Fibroblast of villous mesenchyme (primary cell): ENCODE measurements at places on chromosomes 12 and 14.

- DNase-seq: peak; percentile 50
These were observed 10.2 kb downstream of the DDX47 start for GRCh38 chr12:12823300-12823699.

DNA sequence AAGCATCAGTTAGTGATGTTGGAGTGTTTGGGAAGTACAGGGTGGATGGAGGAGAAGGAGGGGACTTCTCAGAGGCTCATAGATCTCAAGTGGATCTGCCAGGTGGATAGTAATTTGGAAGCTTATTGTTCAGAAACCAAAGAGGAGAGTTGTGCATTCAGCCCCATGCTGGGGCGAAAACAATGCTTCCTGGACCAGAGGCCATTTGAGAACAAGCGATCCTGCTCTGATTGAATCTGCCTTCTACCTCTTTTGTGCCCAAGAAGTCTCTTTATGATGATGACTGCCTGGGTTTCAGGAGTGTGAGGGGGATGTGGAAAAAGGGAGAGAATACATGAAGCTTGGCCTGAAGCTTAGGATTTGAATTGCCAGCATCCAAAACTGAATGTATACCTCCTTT is 110.8 kb upstream of the SRRM4 start:
- no peak for DNase-seq

DNA sequence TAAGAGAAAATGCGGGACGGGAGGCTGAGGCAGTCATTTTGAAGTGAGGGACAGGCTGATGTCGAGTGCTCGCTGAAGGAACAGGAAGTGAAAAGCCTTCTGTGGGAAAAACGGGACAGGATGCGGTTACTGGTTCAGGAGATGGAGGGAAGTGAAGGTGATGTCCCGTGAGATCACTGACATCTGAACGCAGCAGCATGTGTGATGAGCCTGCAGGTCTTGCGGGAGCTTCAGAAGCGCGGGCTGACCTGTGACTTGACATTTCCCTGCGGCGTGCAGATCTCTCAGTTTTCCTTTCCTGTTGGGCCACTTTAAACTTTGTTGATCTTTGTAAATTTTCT is 77.8 kb downstream of the DDX51 start:
- no peak for DNase-seq

- peak; percentile 57 for DNase-seq
These were observed 12.3 kb upstream of the RTRAF start for GRCh38 chr14:51977075-51977474.

DNA sequence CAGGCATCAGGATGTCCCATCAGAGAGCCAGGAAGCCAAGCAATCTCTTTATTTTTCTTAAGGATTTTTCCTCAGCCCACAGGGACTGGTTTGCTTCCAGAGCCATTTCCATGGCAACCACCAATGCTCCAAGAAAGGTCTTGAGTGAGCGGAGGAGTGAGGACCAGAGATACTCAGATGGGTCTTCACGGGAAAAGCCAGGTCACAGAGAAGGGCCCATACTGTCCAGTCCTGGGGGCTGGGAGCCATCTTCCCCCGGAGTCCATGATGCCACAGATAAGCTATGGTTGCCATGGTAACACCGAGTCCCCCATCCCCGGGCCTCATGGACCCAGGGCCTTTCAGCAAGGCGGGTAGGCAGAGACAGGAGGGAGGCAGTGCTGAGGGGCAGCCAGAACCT is 28.6 kb downstream of the CMKLR1 start:
- DNase-seq: no peak

DNA sequence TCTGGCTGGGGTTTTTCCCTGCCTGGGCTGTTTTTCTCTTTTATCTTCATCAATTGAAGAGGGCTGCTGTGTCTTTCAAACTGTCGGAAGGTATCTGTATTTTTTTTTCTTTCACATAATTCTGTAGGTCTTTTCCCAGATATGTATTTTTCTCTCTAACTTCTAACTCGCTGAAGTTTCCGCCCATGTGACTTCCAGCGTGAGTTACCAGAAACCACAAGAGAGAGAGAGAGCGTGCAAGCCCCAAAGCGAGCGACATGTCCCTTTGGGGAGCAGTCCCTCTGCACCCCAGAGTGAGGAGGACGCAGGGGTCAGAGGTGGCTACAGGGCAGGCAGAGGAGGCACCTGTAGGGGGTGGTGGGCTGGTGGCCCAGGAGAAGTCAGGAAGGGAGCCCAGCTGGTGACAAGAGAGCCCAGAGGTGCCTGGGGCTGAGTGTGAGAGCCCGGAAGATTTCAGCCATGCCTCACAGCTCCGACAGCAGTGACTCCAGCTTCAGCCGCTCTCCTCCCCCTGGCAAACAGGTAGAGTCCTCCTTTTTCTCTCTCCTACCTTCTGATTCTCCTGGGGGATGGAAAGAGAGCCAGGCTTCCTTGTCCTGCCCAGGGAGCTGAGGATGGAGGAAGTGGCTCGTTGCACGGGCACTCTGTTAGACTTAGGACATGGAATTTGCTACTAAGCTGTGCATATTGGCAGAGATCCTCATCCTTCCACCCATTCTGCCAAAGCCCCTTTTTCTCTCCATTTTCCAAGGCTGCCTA is at the start of gene BATF:
BATF (plus strand) TSS at position 246 of the 759 bp plus-strand sequence; CDS start at position 460, 214 bp downstream.
- DNase-seq: no peak

GRCh38 chr12:77324763-77325468 is 259.5 kb upstream of the E2F7 start:
- DNase-seq: peak; percentile 64

- peak; percentile 3 for DNase-seq
These were observed 139.0 kb downstream of the SMOC1 start for GRCh38 chr14:70018230-70018629.

GRCh38 chr12:9615420-9616136 is 7.9 kb upstream of the KLRB1 start:
- DNase-seq: no peak

GRCh38 chr14:51534610-51535011 is 117.1 kb upstream of the FRMD6 start:
- DNase-seq: peak; percentile 36

DNA sequence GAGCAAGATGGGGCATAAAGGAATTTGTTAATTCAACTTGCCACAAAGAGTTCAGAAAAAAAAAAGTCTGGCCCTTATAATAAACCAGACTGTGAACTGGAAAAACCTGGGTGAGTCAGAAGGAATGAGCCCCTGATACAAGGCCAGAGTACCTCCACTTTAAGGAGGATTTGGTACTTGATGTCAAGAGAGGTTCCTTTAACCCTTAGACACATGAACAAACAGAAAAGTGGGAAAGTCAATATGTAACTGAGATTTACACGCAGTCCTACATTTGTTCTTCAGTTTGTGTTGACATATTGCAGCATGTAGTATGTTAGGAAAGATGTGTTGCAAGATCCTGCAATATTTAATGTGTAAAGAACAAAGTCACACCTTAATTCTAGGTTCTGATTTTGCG is 14.2 kb upstream of the SLC38A4 start:
- no peak for DNase-seq

DNA sequence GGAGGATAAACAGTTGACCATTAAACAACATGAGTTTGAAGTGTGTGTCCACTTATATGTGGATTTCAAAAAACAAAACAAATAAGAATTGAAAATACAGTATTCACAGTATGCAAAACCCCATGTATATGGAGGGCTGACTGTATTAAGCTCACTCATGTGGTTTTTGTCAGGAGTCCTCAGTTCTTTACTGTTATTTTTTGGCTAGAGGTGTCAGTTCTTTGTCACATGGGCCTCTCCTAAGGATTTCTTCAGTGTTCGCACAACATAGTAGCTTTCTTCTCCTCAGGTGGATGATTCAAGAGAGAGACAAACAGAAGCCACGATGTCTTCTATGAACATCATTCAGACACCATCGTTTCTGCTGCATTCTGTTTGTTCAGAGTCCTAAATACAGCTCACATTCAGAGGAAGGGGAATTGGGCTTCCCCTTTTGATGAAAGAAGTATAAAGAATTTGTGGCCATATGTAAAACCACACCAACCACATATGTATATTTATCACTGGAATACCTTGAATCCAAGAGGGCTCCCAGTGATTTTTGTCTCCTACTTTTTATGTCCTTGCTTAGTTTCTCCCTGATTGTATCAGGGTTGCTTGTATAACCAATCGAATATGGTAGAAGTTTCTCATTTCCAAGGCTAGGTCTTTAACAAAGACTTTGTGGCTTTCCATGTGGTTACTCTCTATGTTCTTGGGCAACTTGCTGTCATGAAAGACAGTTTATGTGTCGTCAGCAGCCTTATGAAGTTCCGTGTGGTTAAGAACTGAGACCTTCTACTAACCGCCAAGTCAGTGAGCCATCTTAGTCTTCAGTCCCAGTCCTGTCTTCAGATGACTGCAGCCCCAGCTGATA is 18.9 kb downstream of the MNAT1 start:
- DNase-seq: no peak

- DNase-seq: peak; percentile 42
These were observed 6.9 kb upstream of the SVOP start for GRCh38 chr12:109027767-109028166.

DNA sequence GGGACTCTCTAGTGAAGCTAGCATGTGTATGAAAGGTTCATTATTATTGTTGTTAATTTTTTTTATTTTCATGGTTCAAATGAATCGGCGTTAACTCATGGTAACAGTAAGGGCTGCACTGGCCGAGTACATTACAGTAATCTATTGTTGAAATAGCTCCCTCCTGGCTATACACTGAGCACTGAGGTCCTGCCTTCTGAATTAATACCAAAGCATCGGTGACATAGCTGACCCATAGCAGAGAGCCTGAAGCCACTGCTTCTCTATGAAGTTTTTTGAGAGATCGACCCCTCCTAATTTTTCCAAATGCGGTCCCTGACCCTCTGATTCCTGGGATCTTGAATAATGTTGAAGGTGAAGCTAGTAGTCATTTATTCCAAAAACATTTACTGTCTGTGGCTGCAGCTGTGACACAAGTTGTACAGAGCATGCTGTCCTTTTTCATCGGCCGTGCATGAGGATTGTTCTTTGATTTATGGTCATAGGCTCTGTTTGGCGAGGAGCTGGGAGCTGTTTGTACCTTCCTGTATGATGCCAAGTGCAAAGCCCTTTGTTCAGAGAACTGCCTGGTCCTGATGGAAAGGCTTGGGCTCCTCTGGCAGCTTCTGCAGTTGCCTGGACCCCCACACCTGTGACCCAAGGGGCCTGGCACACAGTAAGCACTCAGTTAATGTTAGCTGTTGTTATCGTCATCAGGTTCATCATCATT is 486.5 kb downstream of the EGLN3 start:
- DNase-seq: no peak

GRCh38 chr12:50123203-50123602 is 11.2 kb downstream of the COX14 start:
- no peak for DNase-seq

DNA sequence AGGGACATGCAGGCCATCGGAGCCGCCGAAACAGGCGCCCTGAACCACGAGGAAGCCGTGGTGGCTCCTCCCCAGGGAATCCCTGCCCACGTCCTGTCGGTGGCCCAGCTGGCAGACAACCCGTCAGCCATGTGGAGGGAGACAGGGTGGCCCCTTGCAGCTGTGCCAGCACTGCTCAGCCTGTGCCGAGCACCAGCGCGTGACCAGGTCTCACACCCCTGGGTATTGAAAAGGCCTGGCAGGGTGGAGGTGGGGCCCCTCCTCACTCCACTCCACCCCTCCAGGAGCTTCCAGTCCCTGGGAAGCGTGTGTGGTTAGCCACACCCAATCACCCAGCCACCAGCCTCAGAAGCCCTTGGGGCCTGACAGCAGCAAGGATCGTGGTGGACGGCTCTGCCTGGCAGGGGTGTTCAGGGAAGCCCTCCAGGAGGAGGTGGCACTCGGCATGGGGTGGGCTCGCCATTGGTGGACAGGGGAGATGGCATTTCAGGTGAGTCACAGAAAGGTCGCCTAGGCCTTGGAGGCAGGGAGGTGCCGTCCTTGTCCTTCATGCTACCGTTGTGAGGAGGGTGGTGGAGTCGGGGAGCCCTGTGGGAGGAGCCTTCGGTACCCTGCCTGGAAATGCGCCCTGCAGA is 12.3 kb upstream of the DLK1 start:
- DNase-seq: no peak

- DNase-seq: no peak
These were observed 71.7 kb downstream of the FLRT2 start for GRCh38 chr14:85601690-85602089.

GRCh38 chr12:52873832-52874572 is 25.2 kb upstream of the KRT78 start:
- DNase-seq: peak; percentile 96

GRCh38 chr12:27592548-27592947 is 68.5 kb downstream of the PPFIBP1 start:
- DNase-seq: peak; percentile 37

DNA sequence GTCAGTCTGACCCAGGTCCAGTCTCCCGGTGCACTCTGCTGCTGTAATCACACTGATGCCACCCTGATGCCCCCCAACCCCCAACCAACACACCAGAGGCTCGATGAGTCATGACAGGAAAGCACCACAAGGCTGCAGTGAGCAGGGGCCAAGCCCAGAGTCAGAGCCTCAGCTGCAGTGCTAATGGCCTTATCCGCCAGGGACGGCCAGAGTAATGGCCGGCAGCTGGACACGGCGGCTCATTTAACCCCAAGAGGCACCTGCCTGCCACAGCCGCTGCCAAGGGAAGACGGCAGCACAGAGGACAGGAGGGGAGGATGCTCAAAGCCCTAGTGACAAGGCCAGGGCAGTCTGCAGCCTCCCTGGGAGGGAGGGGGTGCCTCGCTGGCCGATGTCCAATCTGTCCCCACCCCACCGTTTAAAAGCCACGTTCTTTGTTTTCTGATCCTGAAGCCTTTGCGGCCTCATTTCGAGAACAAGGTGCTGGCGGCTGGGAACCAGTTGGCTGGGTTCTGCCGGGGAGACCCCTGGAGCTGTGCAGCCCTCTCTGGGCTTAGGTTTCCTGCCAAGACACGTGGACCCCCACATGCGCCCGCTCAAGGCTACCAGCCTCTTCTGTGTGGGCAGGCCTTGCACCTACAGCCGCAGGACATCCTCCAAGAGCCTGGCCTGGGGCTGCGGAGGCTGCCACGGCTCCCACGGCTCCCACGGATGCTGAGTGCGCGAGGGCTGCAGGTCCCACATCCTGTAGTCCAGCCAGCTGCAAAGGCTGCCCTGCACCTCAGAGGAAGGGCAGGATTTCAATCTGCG is 13.1 kb downstream of the CCDC85C start:
- peak; percentile 60 for DNase-seq

GRCh38 chr14:98503086-98503815 is 768.7 kb downstream of the BCL11B start:
- no peak for DNase-seq

- no peak for DNase-seq
These were observed 21.7 kb upstream of the RFC5 start for GRCh38 chr12:117994551-117995438.

- no peak for DNase-seq
These were observed 669 bp downstream of the FANCM start for GRCh38 chr14:45136399-45136798.

DNA sequence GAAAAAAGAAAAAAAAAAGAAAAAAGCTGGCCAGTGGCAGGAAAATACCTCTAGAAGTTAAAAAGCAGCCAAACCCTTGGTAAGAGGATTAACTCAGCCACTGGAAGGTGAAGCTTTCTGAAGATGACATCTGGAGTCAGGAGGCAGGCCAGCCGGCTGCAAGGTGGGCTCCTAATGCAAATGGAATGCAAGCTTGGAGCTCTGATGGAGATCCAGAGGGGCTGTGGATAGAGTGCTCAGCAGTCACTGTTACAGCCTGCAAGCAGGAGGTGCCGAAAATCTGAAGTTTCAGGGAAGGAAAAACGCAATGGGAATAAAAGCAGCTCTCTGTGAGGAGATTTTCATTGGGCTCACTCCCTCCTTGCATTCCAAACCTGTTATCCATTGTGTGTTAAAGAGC is 41.0 kb downstream of the GSC start:
- DNase-seq: no peak
